ENCODE measurements at places on chromosomes 4 and X. TPM values are rescaled to one million over a fixed set of nuclear protein-coding genes. Genes with fewer than 3 reads are reported as not detected.
A peak's percentile ranks its signal among the peaks of the same experiment; 100 is the strongest.

C4orf50 gene
- total RNA-seq = not detected

MAGEA1 gene
- not detected for total RNA-seq

ODAM gene
- not detected for total RNA-seq

AKAP4 gene
- not detected for total RNA-seq

MORC4 gene
- 28.1 TPM for total RNA-seq

PPP1R3F gene
- total RNA-seq = 2.1 TPM

GRCh38 chr4:123937581-123937980 is 541.0 kb downstream of the SPRY1 start:
- no peak for DNase-seq

DNA sequence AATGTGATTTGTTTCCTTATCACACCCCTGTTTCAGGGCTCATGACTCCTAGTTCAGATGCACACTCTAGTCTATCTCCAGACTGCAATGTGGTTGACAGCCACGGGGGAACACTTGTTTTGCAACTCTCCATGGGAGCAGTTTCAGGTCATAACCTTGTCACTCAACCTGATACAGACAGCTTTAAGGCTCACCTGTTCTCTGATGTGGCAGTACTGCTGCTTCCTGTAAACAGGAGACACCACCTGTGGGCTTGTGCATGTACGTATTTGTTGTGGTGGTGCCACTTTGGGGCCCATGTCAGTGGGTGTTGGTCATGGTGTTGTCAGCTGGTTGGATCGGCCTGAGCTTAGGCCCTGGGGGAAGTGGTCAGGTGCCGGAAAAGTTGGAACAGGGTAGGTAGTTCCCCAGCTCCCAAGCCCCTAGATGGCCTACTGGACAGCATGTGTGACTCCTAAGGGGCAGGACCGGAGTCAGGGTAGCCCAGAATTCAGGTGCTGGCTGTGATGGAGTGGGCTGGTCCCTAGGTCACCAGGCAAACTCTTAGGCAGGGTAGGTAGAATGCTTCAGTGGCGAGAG is 46.2 kb downstream of the FAM9B start:
- no peak for DNase-seq

GRCh38 chr4:6892190-6892908 is 17.3 kb upstream of the TBC1D14 start:
- DNase-seq = no peak

- DNase-seq = no peak
These were observed 11.9 kb downstream of the GRPEL1 start for GRCh38 chr4:7055990-7056325.

DNA sequence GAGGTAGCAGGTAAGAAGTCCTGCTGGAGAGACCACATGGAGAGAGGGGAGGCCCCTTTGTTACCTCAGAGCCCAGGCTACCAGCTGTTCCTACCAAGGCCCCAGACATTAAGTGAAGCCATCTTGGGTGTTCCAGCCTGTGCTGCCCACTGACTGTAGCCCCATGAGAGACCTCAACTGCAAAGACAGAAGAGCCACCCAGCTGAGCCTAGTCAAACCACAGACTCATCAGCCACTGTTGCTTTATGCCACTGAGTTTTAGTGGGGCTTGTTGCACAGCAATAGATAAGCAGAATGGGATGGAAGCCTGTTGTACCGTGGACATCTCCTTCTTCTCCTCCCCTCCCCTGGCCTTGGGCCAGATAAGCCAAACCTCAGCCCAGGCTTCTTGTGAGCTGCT is 83.9 kb downstream of the ADRA2C start:
- DNase-seq = no peak

DNA sequence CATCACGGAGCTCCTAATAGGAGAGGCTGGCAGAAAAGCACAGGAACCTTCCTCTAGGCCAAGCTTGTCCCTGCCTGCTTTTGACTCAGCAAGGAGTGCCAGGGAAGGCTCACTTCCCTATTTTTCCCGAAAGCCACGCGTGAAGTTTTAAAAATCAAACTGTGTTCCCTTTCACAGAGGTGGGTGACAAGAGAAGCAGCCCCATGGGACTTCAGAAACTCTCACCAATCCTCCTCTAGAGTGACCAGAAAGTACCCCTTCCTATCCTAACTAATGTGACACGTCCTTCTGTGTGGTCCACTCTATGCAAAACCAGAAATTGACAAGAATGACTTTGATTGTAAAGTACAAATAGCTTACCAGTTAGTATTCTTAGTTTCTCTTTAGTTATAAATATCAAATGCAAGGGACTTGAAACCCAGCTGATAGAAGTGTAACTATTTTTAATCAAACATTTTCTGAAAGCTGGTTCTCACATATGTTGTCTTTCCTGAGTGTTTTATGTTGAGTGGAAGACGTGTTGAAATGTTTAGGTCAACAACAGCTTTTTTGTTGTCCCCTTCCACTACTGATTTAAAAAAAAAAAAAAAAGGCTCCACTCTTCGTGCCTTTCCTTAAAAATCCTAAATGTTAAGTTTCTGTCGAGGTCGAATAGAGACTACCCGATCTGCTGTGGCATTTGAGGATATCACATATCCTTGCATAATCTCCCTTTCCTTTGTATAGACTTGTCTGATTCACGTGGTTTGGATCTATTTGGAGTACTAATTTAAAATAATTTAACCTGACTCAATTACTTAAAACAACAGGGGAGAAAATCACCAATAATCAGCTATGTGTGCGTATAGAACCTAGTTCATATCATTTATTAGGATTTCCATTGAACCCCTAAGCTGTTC is 42.1 kb downstream of the NFKB1 start:
- DNase-seq = peak; percentile 58

GRCh38 chr4:122765692-122766352 is 33.3 kb downstream of the BBS12 start:
- DNase-seq = peak; percentile 76

GRCh38 chr4:128363966-128364365 is 76.4 kb upstream of the PGRMC2 start:
- no peak for DNase-seq

DNA sequence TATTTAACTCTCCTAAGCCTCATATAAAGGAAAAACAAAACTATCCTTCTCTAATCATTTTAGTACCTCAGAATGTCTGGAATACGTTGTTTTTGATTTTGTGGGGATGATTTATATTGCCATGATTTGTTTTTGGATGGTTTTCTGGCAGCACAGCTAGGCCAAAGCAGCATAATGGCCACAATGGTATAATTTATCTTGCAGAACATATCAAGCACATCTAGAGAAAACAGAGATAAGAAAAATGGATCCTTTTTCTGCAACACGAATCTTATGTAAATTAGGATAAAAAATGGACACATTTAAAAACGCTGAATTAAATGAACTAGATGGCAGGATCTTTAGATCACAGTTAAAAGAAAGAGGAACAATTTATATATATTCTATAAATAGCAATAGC is 269.9 kb upstream of the FAT4 start:
- no peak for DNase-seq

DNA sequence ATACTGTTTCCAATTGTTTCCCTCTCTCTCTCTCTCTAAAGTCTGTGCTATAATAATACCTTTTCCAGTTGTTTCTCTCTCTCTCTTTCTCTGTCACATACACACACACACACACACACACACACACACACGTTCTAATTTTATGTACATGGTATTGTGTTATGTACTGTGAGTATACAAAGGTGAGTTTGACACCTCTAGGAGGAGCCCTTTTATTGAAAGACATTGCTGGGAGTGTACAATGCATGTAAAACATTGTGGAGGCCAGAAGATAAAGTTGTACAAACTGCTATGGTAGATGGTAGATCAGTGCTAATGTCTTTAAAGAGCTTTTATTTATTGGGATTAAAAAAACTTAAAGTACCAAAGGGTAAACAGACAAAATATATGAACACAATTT is 53.6 kb downstream of the BLTP1 start:
- no peak for DNase-seq
